NCI-H2081 (cell line): ENCODE measurements at places on chromosomes 11 and 22.

DNA sequence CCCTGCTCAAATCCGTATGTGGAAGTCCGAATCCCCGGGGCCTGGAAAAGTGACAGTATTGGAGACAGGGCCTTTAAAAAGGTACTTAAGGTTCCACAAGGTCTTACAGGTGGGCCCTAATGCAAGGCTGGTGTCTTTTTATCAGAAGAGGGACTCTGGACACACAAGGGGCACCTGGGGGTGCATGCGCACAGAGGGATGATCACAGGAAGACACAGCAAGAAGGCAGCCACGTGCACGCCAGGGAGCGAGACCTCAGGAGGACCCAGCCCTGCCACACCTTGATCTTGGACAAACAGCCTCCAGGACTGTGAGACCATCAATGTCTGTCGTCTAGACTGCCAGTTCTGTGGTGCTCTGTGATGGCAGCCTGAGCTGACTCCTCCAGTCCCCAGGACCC lies 96.5 kb downstream of the SHANK2 start:
- DNase-seq, result no peak

DNA sequence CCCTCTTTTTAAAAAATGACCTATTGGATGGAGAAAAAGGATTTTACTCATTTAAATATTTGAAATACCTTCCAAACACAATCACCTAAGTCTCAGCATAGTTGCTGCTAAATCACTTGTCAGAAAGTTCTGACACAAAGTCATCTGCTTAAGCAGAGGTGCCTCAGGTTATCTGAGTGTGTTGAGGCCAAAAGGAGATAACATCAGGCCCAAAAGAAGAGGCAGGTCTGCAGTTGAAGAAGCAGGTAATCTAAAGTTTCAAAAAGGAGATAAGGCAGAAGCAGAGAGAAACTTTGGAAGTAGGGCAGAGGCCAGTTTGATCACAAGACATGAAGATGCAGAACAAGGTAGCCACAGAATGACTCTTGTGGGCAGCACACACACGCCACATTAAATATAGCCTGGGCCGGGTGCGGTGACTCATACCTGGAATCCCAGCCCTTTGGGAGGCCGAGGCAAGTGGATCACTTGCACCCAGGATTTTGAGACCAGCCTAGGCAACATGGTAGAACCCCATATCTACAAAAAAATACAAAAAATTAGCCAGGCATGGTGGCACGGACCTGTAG lies 175.7 kb upstream of the API5 start:
- no peak for DNase-seq

DNA sequence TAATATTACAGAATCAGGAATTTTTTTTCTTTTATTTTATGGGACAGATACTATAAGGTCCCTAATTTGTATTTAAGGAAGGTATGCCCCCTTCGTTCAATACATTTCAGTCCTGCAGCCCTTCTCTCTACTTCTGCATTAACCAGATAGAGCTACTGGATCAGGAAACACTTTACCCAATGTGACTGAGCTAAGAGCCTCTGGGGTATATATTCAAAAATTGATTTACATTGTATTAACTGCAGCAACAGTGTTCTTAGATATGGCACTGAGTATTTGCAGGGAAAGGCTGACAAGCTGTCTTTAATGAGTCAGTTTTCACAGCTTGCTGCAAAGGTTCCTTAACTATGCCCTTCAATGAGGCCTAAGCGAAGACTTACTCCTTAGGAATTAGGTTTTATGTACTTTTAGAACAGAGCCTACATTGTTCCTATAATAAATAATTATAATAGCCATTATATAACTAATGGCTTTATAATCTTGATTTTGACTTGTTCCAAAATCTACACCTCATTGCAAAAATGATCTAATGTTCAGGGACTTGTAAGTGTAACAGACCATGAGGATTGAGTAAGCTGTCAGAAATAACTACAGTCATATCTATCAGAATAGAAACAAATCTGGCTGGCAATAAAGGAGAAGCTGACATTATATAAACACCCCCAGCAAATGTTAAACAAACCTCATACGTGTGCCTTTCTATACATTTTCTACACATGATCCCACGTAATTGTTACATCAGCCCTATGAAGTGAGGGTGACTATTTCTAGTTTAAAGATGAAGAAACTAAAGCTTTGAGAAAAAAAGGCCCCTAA lies 55.0 kb downstream of the DDI1 start:
- DNase-seq, result no peak

- no peak for DNase-seq
Observed at GRCh38 chr11:122872046-122872445, 10.5 kb upstream of the JHY start.

DNA sequence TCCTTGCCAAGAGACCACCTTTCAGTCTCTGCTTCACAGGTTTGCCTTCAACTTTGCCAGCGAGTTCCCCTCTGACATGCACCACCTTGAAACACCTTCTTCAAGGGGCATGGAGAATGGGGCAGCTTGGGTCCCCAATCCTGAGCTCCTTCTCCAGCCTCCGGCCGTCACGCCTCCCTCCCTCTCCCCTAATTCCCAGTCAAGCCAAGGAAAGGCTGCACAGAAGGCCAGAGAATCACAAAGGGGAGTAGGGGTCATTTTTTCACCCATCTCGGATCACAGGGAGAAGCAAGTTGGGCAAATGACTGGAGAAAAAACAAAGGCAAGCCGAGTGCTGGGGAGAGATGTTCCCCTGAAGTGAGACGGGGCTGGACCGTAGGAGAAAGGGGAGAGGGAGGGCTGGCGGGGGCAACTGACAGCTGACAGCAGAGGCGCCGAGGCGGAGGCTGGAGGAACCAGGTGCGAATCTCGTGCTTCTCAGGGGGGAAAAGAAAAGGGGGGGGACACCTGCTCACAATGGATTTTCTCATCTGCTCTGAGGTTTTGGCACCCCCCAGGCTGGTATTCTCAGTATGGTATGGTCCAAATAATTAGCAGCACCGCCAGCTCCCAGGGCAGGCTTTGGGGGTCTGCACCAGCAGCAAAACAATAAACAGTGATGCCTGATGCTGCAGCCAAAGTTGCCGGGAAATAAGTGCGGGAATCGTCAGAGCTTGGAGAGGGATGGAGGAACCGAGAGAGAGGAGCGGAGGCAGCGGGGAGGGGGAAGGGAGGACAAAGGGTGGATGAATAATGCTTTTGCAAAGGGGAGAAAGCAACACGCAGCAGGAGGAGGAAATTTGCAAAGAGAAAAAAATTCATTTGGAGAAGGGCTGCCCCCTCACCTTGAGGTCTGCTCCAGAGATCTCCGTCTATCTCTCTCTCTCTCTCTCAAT lies 644 bp downstream of the YPEL4 start:
- no peak for DNase-seq

DNA sequence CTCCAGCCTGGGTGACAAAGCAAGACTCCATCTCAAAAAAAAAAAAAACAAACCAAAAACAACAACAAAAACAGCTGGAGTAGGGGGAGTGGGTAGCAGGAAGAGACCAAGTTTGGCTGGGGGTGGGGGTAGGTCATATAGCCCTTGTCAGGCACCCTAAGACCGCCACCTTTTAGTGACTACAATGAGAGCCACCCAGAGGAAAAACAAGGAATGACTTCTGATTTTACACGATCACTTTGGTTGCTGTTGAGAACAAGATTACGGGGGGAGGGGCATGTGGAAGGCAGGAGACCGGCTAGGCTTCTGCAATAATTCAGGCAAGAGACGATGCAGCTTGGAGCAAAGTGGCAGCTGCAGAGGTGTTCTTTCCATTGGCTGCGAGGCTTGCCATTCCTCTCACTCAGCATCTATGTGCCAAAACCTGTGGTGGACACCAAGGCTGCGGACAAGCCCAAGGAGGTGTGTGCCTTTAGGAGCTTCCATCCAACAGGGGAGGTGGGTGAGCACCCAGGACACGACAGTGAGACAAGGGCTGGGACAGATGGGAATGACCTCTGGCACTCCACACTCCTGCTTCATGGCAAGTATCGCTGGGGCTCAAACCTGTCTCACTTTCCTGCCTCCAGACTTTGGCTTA lies 1.7 kb downstream of the RPS19BP1 start:
- DNase-seq, result no peak

DNA sequence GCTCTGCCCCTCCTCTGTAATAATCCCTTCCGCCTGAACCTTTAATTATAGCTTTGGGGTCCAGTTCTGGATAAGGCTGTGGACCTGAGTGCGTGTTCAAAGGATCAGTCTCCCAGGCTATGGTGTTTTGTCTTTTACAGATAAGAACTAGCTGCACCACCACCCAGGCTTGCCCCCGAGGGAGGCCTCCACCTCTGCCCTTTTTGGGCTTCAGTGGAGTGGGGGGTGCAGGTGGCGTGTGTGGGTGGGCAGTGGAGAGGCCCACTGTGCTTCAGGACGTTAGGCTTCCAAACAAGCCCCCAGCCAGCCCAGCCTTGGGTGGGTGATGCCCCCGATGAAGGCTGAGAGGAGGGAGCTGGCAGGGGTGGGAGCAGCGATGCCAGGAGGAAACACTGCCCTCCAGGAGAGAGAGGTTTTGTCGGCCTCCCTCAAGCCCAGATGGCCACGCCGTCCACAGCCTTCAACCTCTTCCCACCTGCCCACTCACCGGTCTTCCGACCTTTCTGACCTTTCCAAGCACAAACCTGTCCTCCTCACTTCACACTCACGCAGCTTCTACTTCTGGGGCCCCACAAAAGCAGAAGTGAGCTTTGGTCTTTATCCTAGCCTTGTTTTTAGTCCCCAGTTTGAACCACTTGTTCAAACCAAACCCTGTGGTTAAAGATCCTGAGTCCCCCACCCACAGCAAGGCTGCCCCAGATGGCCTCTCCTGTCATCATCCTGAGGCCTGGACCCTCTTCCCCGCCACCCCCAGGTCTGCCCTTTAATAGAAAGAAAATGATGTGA lies 20.4 kb downstream of the PSMD13 start:
- DNase-seq, result no peak

- no peak for DNase-seq
Observed at GRCh38 chr11:93770160-93770559, 13.9 kb upstream of the MED17 start.

DNA sequence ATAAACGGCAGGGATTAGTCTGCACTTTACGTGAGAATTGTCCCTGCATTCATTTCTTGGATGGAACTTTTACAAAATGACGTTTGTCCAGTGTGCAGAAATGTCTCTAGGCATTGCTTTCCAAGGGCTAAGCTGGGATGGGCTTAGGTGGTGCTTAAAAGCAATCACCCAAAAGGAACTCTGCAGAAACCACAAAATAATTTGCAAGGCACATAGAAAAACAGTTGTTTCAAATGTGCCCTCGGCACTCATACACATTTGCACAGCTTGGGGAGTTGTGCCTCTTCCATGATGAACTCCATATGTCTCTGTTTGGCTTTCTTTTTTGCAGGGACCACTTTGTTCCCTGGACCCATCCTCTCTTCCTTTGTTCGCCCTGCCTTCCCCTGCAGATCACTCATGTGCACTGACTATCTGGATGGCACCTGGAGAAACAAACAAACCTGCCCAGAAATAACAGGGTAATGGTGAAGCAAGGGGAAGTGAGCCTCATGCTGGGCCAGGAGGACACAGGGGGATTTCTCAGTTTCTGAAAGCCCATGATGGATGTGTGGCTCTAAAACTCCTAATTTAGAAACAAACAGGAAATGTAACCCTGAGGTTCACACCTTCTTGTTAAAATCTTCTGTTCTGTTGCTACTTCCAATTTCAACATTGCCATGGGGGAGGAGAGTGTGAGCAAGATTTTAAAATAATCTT lies 150.2 kb downstream of the SNX19 start:
- no peak for DNase-seq

GRCh38 chr22:31102441-31103081 lies 4.8 kb downstream of the SELENOM start:
- no peak for DNase-seq

DNA sequence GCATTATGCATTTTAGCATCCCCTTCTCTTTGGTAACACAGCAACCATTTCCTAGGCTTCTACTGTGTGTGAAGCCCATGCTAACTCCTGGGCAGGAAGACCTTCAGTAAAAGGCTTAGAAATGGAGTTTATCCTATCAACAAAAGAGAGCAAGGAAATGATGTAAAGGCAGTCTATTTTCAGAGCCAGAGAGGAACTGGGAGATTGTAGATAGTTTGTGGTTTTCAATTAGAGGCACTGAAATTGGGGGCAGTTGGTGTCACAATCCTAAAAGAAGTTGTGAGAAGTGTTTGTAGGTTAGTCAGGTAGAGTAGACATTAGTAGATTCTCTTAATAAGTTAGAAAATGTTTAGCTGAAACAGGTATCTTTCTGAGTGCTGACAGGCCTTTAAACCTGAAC lies 7.1 kb downstream of the ACAD8 start:
- DNase-seq, result no peak
